Cardiac fibroblast (primary cell): ENCODE measurements at places on chromosomes 3 and 15.

GRCh38 chr3:139774560-139775302, 97.0 kb upstream of the NMNAT3 start:
- peak; percentile 33 for DNase-seq

GRCh38 chr3:37646865-37647264, 214.8 kb upstream of the CTDSPL start:
- peak; percentile 9 for DNase-seq

DNA sequence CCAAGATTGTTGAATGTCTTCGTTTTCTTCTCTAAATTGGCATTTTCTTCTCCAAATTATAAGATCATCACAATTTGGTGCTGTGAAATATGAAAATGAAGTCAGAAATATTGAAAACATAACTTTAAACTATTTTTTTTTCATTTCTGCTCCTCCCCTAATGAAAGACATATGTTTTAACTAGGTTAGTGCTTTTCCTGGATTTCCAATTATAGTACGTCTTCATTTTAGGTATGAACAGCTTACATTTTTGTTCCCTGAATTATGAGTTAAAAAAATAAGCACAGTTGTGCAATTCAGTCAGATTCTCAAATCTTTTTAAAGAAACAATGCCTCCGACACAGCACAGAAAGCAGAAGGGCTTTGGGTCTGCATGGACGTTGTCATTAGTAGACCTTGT, 83.5 kb upstream of the CFAP20DC start:
- peak; percentile 41 for DNase-seq

GRCh38 chr15:67097930-67098740, 32.7 kb downstream of the SMAD3 start:
- peak; percentile 81 for DNase-seq

DNA sequence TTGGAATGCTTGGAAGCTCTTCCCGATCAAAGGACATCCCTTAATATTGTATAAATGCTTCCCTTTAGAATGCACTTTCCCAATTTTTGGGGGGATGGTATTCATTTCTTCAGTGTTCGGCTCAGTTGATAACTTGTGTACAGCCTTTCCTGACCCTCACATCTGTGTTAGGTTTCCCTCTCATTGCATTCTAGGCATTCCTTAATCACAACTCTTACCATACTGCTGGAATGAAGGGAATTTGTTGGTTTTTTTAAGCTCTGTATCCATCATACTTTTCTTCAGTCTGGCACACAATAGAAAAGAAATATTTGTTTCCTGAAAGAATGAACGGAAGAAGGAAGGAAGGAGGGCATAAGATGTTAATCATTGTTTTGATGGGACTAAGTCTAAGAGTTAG, 119.5 kb downstream of the CHST2 start:
- peak; percentile 32 for DNase-seq

DNA sequence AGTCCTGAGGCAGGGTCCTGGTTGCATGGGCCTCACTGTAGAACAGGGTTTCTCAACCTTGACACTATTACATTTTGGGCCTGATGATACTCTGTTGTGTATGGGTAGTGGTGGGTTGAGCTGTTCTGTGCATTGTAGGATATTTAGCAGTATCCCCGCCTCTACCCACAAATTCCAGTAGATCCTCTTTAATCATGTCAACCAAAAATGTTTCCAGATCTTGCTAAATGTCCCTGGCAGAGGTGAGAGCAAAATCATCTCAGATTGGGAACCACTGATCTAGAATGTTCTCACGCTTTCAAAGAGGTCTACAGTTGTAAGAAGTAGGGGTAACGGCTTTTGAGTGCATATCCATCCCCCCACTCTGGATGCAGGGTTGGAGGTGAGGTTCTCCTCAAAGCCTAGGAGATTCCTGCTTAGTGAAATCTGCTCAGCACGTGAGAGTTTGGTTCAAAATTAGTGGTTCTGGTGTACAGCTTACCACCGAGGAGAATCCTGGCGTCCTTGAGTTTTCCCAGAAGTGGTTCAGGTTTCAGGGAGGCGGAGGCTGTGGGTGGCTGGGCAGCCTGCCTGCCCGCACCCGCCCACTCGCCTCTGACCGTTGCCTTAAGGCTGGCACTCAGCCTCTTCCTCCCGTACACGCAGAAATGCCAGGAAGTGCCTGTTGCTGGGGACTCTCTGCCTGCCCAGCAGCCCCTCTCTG, 5.3 kb downstream of the ACVR2B start:
- DNase-seq = no peak

GRCh38 chr3:179673523-179673922, 20.7 kb downstream of the USP13 start:
- no peak for DNase-seq

GRCh38 chr15:72110355-72110754, 7.6 kb downstream of the MYO9A start:
- no peak for DNase-seq

GRCh38 chr3:171796625-171797264, 13.5 kb downstream of the PLD1 start:
- no peak for DNase-seq

DNA sequence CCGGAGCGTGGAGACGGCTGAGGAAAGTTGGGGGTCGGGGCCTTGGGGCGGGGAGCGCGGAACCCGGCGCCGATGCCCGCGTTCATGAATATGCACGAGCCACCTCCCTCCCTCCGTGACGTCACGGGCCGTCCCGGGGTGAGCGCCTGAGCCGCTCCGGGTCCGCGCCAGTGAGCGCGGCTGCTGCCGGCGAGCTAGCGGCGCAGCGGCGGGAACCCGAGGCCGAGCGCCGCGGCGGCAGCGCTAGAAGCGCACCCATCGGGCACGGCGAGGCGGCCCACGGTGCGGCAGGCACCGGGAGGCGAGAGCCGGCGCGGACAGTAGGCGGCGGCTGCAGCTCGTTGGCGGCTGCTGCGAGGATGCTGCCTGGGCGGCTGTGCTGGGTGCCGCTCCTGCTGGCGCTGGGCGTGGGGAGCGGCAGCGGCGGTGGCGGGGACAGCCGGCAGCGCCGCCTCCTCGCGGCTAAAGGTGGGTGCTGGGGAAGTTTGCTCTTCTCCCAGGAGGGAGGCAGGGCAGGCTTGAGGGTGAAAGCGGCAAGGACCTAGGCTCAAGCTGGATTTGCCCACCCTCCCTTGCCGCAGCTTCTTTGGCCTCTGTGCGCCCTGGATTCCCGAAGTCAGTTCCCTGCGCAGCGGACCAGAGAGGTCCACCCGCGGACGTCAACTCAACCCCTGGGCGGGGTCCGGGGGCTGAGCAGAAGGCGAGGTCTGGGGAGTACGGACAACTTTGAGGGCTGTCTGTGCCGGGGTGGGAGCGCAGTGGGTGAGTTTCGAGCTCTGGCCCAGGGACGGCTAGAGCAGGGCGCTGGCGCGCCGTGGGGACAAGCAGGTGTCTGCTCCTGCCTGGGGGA, at the start of gene CLSTN2:
TSS of gene CLSTN2 (plus strand) at position 170 of the 850 bp plus-strand sequence.
- peak; percentile 17 for DNase-seq

- no peak for DNase-seq
Measured at GRCh38 chr15:26156051-26156450, 292.9 kb upstream of the ATP10A start.

- DNase-seq = peak; percentile 45
Measured at GRCh38 chr15:101597360-101597928, 54.7 kb downstream of the TM2D3 start.

- no peak for DNase-seq
Measured at GRCh38 chr3:180707896-180708295, 28.6 kb upstream of the CCDC39 start.

DNA sequence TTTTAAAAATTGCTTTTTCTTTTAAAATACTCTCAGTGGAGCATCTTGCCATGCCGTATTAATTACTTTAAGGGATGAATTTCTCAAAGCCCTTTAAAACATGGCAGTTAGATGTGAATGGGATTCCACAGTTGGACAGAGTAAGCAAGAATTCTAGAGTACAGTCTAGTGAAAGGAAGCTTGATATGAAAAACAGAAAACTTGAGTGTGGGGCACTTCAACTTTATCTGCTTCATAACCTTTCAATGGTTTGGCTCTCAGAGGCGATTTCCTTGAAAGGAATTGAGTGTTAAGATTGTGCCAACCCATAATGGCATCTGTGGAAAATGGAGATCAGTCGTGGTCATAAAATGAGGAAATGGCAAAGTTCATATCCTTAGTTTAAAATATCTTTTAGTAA, 127.7 kb upstream of the SAMMSON start:
- no peak for DNase-seq

DNA sequence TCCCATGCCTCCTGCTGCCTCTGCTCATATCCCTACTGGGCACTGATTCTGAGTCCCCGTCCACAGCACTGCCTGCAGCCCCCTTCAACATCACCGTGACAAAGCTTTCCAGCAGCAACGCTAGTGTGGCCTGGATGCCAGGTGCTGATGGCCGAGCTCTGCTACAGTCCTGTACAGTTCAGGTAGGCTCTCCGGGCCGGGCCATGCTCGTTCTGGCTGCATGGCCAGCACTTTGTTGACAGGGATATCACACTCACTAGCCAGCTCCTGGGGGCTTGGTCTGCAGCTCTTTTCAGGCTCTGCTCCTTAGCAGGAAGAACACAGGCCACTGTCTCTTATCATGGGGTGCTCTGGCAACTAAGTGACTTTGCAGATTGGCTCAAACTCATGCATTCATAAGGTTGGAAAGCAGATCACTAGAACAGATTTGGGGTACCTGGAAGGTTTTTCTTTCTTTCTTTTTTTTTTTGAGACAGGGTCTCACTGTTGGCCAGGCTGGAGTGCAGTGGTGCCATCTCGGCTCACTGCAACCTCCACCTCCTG, 6.0 kb downstream of the TYRO3 start:
- DNase-seq = no peak

DNA sequence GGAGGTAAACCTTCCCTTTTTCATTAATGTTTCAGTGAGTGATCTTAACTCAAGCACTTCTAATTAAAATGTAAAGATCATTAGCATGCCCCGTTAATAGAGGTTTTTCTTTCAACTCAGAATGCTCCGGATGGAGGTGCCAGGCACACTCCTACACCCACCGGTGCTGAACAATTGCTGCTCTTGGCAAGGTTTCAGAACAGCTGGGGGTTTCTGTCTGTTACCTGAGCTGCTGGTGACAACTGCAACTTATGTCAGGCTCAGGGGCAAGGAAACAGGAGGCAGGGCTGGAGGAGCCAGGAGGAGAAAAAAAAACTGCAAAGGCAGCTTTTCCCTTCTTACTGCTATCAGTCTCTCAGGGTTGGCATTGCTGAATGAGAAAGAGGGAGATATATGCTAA, 250.1 kb downstream of the DIPK2A start:
- no peak for DNase-seq

DNA sequence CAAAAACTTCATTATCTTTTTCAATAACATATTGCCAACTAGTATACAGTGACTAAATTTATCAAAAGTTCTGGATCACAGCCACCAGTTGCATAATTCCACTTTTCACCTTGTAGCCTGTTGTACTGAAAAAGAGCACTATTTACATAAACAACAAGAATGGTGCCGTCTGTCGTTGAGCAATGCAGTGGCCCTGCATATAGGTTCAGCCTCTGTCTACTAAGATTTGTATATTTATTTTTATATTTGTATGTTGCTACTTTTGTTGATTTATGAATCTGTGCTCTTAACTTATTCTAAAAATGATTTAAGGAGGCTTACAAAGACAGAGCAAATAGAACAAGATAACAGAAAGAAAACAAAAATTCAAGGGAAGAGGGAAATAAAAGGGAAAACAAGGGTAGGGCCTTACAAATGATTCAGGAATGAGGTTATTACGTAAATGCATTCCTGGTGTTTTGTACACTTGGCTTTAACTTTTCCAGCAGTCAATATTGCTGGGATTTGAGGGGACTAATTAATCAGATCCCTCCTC, 257.6 kb upstream of the STT3B start:
- peak; percentile 89 for DNase-seq

- DNase-seq = no peak
Measured at GRCh38 chr3:48514431-48515227, 10.7 kb upstream of the SHISA5 start.

GRCh38 chr15:64100958-64101357, 5.2 kb downstream of the SNX1 start:
- DNase-seq = no peak

DNA sequence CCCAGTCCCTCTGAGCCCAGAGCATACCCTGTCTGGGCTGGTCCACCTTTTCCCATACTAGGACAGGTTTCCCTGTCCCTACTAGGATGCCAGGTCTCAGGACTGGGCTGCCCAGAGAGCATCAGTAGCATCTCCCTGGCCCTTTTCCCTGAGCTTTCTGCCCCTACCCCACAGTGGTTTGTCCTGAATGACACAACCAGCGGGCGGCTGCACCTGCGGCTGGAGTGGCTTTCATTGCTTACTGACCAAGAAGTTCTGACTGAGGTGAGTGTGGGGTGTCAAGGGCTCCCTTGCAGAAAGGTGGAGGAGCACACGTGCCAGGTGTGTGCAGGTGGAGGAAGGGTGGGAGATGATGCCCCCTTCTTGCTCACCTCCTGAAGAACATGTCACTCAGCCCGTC, 33.5 kb downstream of the ESYT3 start:
- DNase-seq = no peak

DNA sequence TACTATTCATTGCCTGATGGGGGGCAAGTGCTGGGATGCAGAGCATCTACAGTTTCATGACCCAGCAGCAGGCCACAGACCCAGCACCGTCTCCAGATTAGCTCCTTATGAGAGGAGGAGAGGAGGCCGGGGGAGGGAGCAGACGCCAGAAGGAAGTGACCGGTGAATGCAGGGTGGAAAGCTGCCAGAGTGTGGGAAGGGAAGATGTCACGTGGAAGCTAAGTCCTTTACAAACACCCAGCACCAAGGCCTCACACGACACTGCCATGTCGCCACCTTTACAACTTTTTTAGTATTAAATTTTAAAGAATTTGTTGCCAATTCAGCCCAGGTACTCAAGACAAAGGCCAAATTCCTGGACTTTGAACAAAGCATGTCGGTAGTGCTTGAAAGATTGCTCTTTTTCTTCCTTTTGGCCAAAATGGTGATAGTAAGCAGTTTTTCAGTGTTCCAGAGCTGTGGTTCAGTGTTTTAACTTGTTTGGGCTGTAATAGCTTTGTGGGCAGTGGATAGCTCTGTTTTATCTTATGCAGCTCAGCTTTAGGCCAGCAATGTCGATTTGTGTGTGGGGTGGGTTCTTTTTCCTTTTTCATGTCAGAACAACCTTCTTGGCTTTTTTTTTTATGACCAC, 58.2 kb downstream of the ZBTB38 start:
- DNase-seq = peak; percentile 93

DNA sequence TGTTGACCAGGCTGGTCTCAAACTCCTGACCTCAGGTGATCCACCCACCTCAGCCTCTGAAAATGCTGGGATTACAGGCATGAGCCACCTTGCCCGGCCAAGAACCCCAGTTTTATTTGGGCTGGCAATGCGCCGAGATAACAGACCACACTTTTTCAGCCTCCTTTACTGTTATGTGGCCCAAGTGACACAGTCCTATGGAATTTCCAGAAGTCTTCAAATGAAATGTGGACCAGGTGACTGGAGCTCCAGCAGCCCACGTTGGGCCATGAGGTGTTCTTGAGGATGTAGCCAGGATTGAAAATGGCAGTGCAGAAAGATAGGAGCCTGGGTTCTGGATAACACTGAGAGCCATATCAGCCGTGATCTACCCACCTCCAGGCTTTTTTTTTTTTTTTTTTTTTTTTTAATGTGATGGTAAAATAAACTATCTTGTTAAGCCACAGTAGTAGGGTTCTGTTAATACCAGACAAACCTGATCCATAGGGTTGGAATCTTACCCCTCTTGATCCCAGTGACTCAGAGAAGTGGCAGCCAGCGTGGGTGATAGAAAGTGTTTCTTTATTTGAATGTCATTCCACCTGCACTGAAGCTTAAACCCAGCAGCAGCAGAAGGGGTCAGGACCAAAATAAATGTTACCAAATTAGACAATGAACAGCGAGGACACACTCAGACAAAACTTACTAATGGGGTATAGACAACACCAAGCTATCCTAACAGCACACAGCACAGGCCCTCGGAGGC, 55.6 kb downstream of the LHFPL4 start:
- no peak for DNase-seq
